ENCODE measurements at places on chromosomes 4 and X. TPM values are rescaled to one million over a fixed set of nuclear protein-coding genes. Genes with fewer than 3 reads are reported as not detected.

- no peaks in the 10 kb centered on the region for H3K4me1 ChIP-seq
- DNase-seq = no peak
- H3K36me3 ChIP-seq = no peaks in the 10 kb centered on the region
- H3K4me3 ChIP-seq = no peak overlapping the region
- H3K27me3 ChIP-seq = no peaks in the 10 kb centered on the region
- no peak overlapping the region for H3K27ac ChIP-seq
Observed at GRCh38 chr4:181308476-181309312, 934.5 kb upstream of the TENM3 start.

SLC25A43 gene
- total RNA-seq = 14.1 TPM

DNA sequence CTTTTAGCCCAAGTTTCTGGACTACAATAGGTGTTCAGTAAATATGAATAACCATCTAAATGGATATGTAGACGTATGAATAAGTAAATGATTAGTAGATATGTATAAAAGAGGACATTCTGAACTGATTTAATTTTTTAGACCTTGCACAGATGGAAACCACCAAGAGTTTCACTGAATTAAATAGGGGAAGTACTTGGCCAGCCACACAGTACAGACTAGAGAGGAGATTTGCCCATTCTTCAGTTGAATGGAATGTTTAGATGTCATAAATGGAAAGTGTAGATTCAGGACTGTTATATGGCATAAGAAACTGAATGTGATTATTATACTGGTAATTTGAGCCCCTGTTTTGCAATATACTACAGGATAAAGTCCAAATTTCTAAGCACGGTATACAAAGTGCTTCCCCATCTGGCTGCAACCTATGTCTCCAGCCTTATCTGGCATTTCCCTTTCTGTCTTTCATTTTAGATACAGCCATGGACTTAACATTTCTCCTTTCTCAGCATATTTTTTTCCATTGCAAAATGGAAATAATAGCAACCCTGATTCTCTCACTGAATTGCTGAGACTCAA is 137.8 kb upstream of the HS3ST1 start:
- H3K27ac ChIP-seq = no peak overlapping the region
- no peaks in the 10 kb centered on the region for H3K36me3 ChIP-seq
- no peaks in the 10 kb centered on the region for H3K4me1 ChIP-seq

AFF2 gene
- total RNA-seq = not detected

DNA sequence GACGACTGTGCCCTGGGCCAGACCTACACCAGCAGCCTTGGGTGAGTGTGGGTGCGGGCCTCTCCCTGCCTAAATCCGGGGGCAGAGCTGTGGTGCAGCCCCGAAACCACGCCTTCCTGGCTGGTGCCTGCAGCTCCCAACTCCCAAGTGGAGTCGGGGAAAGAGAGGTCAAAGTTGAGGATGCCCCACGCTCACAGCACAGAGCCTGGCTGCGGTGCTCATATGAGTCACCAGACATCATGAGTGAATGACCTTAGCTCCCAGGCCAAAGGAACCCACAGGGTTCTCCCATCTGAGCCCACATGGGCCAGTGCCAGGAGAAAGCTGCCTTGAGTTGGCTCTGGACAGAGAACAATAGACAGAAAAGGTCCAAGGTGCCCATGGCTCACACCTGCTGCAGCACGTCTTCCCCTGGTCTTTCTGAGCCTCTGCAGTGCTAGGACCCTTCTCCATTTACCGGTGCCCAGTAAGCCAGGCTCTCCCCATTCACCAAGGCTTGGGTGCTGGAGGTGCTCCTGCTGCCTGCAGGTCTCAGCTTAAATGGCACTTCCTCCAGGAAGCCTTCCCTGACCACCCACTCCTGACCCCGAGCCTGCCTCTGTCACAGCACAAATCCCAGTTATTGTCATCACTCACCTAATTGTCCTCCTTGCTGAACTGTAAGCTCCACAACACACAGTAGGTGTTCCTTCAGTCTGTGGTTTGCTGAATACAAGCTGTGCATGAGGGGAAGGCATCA is 224.2 kb downstream of the AFAP1 start:
- 0 out of 2 replicates have a peak, but pooled peaks cover 4% of the 10 kb centered on the region for H3K4me1 ChIP-seq
- H3K4me3 ChIP-seq = no peak overlapping the region
- DNase-seq = no peak
- no peaks in the 10 kb centered on the region for H3K36me3 ChIP-seq
- no peak overlapping the region for H3K27ac ChIP-seq

DNA sequence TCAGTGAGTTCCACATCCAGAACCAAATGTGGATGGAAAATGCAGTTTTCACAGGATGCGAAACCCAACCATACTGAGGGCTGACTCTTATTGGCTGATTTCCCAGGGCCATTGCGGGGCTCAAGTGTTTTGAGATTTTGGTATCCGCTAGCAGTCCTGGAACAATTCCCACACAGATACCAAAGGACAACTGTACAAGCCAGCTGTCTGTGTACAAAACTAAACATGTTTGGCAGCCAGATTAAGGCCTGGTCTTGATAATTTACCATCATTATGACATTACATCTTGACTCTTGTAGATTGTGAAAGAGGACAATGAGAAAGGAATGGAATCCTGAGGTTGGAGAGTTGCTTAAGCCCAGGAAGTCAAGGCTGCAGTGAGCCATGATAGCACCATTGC is 121.9 kb downstream of the DKK2 start:
- H3K27me3 ChIP-seq = no peaks in the 10 kb centered on the region
- DNase-seq = no peak
- H3K4me3 ChIP-seq = no peak overlapping the region

GRCh38 chr4:152229782-152230289 is 306.1 kb downstream of the FBXW7 start:
- no peaks in the 10 kb centered on the region for H3K27me3 ChIP-seq
- no peaks in the 10 kb centered on the region for H3K36me3 ChIP-seq
- H3K4me1 ChIP-seq = no peaks in the 10 kb centered on the region
